ENCODE measurements at places on chromosomes 4 and X. TPM values are rescaled to one million over a fixed set of nuclear protein-coding genes. Genes with fewer than 3 reads are reported as not detected.
A peak's percentile ranks its signal among the peaks of the same experiment; 100 is the strongest.

- no peak overlapping the region for H3K4me3 ChIP-seq
- H3K4me1 ChIP-seq, result peaks cover 16% of the 10 kb centered on the region
- no peaks in the 10 kb centered on the region for H3K27me3 ChIP-seq
Measured at GRCh38 chr4:13166214-13166613, 317.9 kb downstream of the RAB28 start.

DNA sequence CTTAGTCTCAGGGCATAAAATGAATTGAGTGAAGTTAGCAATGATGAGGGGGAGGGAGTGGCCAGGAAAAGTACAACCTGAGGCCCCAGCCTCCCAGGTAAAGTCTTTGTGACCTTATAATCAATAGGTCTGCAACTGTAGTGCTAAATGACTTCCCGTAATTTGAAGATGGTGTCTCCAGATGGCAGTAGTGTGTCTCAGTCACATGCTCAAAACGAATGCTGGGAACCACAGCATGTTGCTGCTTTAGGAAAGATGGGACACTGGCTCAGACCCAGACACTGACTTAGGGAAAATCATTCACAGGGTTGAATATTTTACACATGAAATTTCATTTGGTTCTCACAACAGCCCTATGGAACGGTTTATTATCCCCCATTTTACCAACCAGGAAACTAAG, 10.3 kb downstream of the SRPX2 start:
- no peak overlapping the region for H3K4me3 ChIP-seq
- no peak overlapping the region for H3K27ac ChIP-seq
- H3K4me1 ChIP-seq, result peaks cover 17% of the 10 kb centered on the region
- H3K27me3 ChIP-seq, result no peaks in the 10 kb centered on the region

DNA sequence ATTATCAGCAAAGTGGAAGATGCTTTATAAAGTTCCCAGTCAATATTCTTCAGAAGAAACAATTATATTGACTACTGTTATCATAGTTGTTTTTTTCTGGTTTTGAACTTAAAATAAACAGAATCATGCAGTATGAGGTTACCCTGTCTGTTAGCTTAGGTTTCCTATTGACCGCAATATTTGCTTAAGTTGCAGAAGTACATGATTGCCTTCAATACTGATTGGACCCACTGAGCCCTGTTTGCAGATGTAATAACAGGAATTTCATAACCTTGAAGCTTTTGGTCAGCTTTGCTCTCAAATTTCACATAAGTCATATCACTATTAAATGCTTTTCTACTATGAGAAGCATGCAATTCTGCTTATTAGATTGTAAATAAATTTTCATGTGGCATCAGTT, 229.1 kb upstream of the FSTL5 start:
- no peak overlapping the region for H3K4me3 ChIP-seq
- H3K4me1 ChIP-seq, result no peaks in the 10 kb centered on the region
- no peaks in the 10 kb centered on the region for H3K27me3 ChIP-seq
- no peak overlapping the region for H3K27ac ChIP-seq
- no peaks in the 10 kb centered on the region for H3K36me3 ChIP-seq
- no peak for DNase-seq

Gene NAP1L2
- total RNA-seq, result 0.87 TPM

Gene TMEM131L
- total RNA-seq, result 10.2 TPM

- H3K4me1 ChIP-seq, result peaks cover 42% of the 10 kb centered on the region
- peak overlapping the region; percentile 26 for H3K4me3 ChIP-seq
- peaks cover 14% of the 10 kb centered on the region for H3K36me3 ChIP-seq
- H3K27me3 ChIP-seq, result no peaks in the 10 kb centered on the region
- no peak for DNase-seq
Measured at GRCh38 chr4:147550626-147551246, 66.5 kb upstream of the TMEM184C start.

Gene KIAA1210
- not detected for total RNA-seq

DNA sequence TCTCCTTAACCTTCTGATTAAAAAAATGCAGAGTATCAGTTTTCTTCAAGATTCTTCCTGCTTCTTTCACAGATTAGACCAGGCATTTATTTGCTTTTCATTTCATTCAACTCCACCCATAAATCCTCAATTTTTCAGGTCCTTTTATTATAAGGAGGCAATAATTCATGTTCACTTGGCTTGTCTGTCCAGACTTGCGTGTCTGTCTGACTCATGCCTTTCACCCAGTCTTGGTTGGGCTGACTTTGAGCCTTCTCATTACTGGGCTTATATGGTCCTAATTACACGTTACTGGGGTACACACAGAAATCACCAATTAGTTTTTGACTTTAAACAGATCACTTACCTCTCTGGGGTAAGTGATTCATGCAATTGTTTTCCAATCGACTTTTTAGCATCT, 48.8 kb upstream of the GALNT7 start:
- peaks cover 6% of the 10 kb centered on the region for H3K36me3 ChIP-seq
- DNase-seq, result no peak
- no peak overlapping the region for H3K27ac ChIP-seq
- H3K27me3 ChIP-seq, result no peaks in the 10 kb centered on the region
- no peak overlapping the region for H3K4me3 ChIP-seq

GRCh38 chr4:54090404-54090803, 9.6 kb upstream of the GSX2 start:
- no peak for DNase-seq
- H3K36me3 ChIP-seq, result no peaks in the 10 kb centered on the region
- H3K4me1 ChIP-seq, result peaks cover 19% of the 10 kb centered on the region
- peaks cover 4% of the 10 kb centered on the region for H3K27me3 ChIP-seq
- H3K27ac ChIP-seq, result no peak overlapping the region
- H3K4me3 ChIP-seq, result no peak overlapping the region

GRCh38 chrX:39941332-39941920, 156.3 kb downstream of the BCOR start:
- peak overlapping the region; percentile 27 for H3K27ac ChIP-seq
- peaks cover 7% of the 10 kb centered on the region for H3K4me1 ChIP-seq
- no peaks in the 10 kb centered on the region for H3K27me3 ChIP-seq
- H3K4me3 ChIP-seq, result no peak overlapping the region

GRCh38 chrX:27924261-27924660, 57.0 kb downstream of the DCAF8L1 start:
- DNase-seq, result no peak
- H3K4me3 ChIP-seq, result no peak overlapping the region
- H3K27me3 ChIP-seq, result no peaks in the 10 kb centered on the region
- no peak overlapping the region for H3K27ac ChIP-seq

Gene GBA3
- not detected for total RNA-seq

DNA sequence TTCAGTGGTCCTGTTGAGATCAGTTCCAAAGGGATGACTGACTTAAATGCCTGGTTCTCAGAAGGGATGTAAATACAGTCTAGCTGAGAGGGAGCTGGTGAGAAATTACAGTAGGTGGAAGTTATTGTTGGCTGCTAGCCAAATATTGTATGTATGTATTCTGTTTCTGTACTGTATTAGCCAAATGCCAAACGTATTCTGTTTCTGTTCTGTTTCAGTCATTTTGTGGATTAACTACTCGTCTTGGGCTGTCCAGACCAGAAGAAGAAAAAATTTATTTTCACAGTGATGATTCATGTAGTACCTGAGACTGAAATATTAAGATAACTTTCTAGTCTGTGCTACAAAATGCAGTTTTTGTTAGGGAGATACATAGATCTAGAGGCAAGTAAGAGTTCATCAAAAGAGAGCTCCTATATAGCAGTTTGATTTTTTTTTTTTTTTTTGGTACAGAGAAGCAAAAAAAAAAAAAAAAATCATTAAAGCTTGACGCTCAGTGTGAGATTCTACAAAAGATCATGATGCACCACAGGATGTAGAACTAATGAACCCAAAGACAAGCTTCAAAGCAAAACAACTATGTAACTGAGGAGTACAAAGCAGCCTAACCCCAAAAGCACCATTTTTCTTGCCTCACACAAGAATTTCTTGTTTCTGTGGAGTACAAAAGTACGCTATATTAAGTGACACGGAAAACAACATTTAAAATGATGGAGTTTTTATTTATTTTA, 54.8 kb downstream of the CASP6 start:
- H3K27ac ChIP-seq, result peak overlapping the region; percentile 2
- peaks cover 6% of the 10 kb centered on the region for H3K36me3 ChIP-seq
- no peak for DNase-seq
- no peaks in the 10 kb centered on the region for H3K27me3 ChIP-seq
- peaks cover 7% of the 10 kb centered on the region for H3K4me1 ChIP-seq

Gene STBD1
- 15.0 TPM for total RNA-seq

- H3K4me3 ChIP-seq, result no peak overlapping the region
- H3K27ac ChIP-seq, result no peak overlapping the region
- no peaks in the 10 kb centered on the region for H3K4me1 ChIP-seq
- H3K36me3 ChIP-seq, result no peaks in the 10 kb centered on the region
Measured at GRCh38 chrX:6718766-6719165, 183.8 kb upstream of the VCX3A start.

DNA sequence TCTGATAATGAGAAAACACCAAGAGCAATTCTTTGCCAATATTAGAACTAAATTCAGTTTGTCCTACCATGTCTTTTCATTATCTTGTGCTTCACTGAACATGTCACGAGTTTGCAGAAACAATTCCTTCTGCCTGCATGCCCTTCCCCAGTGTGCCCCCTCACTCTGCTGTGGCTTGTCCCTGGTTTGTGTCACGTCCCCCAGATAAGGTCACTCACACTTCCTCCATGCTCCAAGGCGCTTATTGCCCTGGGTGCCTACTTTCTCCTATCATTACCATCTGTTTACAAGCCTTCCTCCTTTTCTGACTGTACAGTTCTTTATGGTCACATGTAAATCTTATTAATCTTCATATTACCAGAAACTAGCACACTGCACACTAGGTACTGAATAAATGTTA, 394.1 kb downstream of the KCNIP4 start:
- H3K27ac ChIP-seq, result no peak overlapping the region
- H3K4me3 ChIP-seq, result no peak overlapping the region
- DNase-seq, result no peak
- no peaks in the 10 kb centered on the region for H3K4me1 ChIP-seq
- no peaks in the 10 kb centered on the region for H3K36me3 ChIP-seq

DNA sequence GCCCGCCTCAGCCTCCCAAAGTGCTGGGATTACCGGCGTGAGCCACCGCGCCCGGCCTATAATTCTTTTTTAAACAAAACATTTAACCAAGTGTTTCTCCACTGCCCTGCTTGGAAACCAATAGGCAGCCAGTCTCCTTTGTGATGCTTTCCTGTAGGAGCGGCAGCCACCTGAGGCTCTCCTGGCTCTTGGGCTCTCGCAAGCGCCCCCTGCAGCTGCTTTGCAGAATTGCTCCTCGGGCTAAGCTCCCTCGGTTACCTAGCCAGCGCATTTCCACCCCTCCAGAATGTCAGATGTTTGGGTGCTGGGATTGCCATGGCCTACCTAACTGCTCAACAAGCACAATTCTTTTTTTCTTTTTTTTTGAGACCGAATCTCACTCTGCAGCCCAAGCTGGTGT, 7.7 kb downstream of the S100P start:
- no peaks in the 10 kb centered on the region for H3K27me3 ChIP-seq
- H3K36me3 ChIP-seq, result peaks cover 12% of the 10 kb centered on the region
- H3K4me1 ChIP-seq, result peaks cover 23% of the 10 kb centered on the region
- DNase-seq, result no peak

Gene KLB
- total RNA-seq, result not detected

Gene GPRASP2
- 11.5 TPM for total RNA-seq

Gene BMP2K
- 21.7 TPM for total RNA-seq

- no peak for DNase-seq
- H3K4me1 ChIP-seq, result no peaks in the 10 kb centered on the region
- no peaks in the 10 kb centered on the region for H3K36me3 ChIP-seq
- H3K27me3 ChIP-seq, result no peaks in the 10 kb centered on the region
Measured at GRCh38 chr4:180598281-180598680, 1644.9 kb upstream of the TENM3 start.

DNA sequence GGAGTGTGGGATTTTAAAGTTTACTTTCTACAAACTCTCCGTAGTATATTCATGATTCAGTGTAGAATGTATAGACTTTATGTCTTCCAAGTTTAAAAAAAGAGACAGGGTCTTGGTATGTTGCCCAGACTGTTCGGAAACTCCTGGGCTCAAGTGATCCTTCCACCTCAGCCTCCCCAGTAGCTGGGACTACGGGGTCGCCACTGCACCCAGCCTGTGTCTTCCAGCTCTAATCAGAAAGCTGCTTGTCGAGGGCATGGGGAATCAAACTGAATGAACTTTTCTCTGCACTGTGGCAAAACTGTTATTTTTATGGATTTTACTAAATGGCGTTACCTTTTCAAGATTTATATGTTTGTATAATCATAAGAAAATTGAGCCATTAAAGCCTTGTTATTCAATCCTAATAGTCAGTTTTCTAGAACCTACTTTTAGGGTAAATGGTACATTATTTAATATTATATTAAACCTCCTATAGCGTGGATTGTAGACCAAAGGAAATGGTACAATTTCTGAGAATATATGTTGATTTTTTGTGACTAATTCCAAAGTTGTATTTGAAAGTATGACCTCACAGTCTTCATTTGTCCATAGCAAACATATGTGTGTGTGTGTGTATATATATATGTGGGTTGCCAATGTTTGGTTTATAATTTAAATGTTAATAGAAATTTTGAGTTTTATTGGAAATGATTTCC, 1.1 kb downstream of the BLOC1S4 start:
- peak overlapping the region; percentile 88 for H3K27ac ChIP-seq
- peaks cover 37% of the 10 kb centered on the region for H3K4me1 ChIP-seq
- no peak for DNase-seq
- H3K4me3 ChIP-seq, result peak overlapping the region; percentile 87
- H3K36me3 ChIP-seq, result no peaks in the 10 kb centered on the region

- no peak overlapping the region for H3K27ac ChIP-seq
- H3K27me3 ChIP-seq, result no peaks in the 10 kb centered on the region
- no peak overlapping the region for H3K4me3 ChIP-seq
- no peaks in the 10 kb centered on the region for H3K36me3 ChIP-seq
- no peak for DNase-seq
Measured at GRCh38 chrX:71998836-71999509, 88.3 kb downstream of the NHSL2 start.

Gene BMPR1B
- total RNA-seq, result 7.8 TPM

- DNase-seq, result no peak
- H3K4me3 ChIP-seq, result no peak overlapping the region
- no peaks in the 10 kb centered on the region for H3K27me3 ChIP-seq
- no peaks in the 10 kb centered on the region for H3K36me3 ChIP-seq
- peak overlapping the region; percentile 63 for H3K27ac ChIP-seq
Measured at GRCh38 chr4:53644607-53645006, 53.3 kb upstream of the LNX1 start.

- H3K4me3 ChIP-seq, result no peak overlapping the region
- DNase-seq, result no peak
- no peak overlapping the region for H3K27ac ChIP-seq
- no peaks in the 10 kb centered on the region for H3K36me3 ChIP-seq
Measured at GRCh38 chr4:85883180-85883579, 408.2 kb downstream of the ARHGAP24 start.

Gene C1QTNF7
- total RNA-seq, result 0.53 TPM

DNA sequence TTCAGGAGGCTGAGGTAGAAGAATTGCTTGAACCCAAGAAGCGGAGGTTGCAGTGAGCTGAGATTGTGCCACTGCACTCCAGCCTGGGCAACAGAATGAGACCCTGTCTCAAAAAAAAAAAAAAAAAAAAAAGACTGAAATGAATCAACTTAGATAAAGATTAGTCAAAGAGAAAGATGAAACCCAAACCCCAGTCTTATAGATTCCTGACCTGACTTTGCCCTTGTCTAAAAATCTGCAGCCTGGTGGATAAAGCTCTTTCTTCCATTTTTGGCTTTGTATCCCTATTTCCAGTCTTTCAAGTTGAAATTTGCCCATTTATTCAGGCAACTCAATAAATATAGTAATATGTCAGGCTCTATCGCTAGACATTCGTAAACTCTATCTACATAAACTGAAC, 39.3 kb upstream of the SPINK2 start:
- peaks cover 13% of the 10 kb centered on the region for H3K27me3 ChIP-seq
- no peak overlapping the region for H3K27ac ChIP-seq
- DNase-seq, result no peak
- H3K4me3 ChIP-seq, result no peak overlapping the region

Gene HSD17B13
- total RNA-seq, result not detected

GRCh38 chr4:51853027-51853682, 10.2 kb downstream of the DCUN1D4 start:
- H3K4me3 ChIP-seq, result no peak overlapping the region
- H3K4me1 ChIP-seq, result peaks cover 64% of the 10 kb centered on the region
- peak overlapping the region; percentile 73 for H3K27ac ChIP-seq
- no peaks in the 10 kb centered on the region for H3K27me3 ChIP-seq
- no peak for DNase-seq
- peaks cover 2% of the 10 kb centered on the region for H3K36me3 ChIP-seq

Measured in chondrocyte (in vitro differentiated cells).